ENCODE measurements at places on chromosomes 3 and 15.

DNA sequence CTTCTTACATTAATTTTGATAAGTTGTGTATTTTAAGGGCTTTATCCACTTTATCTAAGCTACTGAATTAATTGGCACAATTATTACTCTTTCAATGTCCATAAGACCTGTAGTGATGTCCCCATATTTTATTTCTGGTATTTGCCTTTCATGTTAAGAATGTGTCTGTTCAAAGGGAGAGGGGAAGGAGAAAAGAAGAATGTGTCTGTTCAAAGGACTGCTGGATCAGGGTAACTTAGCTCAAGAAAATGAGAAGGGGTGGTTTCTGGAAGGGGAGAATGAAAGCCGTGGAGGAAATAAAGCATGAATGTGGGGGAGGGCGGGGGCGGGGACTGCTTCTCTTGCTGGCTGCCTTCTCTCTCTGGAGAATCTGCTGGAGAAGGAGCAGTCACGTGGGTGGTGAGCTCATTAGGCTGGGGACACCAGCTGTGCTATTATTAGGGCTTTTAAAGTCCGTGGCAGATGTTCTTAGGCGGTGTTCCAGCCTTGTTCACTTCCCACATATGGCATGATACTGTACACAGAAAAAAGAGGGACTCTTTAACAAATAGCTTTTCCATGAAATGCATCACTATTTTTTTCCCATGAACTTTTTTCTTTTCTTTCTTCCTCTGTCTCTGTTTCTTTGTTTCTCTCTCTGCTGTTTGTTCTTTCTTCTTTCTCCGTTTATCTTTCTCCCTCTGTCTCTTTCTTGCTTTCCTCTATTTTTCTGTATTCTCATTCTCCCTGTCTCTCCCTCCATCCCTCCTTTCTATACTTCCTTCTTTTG is 63.7 kb upstream of the ULK4 start:
- no peak for DNase-seq

DNA sequence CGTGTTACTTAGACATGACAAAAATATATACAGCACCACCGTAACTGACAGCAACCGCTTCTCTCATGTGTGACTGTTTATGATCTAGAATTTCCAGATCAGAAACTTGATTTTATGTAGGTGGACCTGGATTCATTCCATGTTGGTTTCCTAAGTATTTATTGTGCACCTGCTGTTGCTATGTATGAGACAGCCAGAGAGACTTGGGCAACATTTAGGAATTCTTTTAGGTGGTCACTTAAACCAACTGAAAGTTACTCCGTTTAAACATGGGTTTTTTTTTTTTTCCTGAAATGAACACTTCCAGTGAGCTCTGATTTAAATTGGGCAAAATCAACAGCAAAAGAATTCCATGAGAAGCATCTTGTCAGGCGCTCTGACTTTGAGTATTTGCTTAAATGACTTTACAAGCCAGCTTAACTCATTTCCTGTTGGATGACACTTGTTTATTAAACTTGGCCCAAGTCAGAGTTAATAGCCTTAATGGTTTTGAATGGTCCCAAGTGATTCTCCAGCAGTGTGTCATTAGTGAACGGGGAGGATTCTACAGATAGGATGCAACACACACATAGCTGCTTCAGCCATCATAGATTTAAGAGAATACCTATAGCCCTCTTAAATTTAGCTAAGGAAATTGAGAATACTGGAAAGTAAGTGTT is 31.8 kb downstream of the MITF start:
- DNase-seq: no peak

DNA sequence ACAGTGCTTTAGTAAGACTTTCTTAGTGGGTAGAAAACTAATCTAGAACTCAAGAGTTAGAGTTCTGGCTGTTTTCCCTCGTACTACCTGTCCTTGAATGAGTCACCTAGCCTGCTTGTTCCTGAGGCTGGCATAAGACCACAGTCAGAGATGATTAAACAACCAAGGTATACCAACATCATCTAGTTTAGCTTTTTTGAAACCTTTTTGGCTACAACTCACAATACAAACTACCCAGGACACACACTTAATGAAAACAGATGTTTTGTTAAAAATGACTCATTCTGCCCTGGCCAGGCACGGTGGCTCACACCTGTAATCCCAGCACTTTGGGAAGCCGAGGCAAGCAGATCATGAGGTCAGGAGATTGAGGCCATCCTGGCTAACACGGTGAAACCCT is 4.6 kb downstream of the MCCC1 start:
- DNase-seq: no peak

DNA sequence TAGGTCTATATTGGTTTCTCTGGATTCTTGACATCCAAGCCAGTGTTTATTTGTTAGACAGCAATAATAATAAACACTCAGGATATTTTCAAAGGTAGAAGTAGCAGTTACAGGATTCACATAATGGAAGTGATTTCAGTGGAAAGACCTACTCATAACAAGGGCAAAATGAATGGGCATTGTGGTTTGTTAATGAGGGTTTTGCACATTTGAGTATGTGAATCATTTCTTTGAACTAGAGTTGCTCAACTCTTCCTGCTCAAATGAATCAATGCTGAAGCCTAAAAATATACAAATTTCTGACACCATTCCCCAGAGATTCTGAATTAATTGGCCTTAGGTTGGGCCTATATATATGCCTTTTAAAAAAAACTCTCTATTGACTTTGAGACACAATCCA is 4.1 kb upstream of the COL6A5 start:
- DNase-seq: no peak

- no peak for DNase-seq
Measured at GRCh38 chr15:84985158-84985557, 3.5 kb downstream of the PDE8A start.

- no peak for DNase-seq
Measured at GRCh38 chr3:180430896-180431295, 171.1 kb upstream of the TTC14 start.

GRCh38 chr15:42123546-42123945 is 29.2 kb upstream of the PLA2G4D start:
- DNase-seq: no peak

GRCh38 chr3:157488144-157488543 is 15.1 kb downstream of the VEPH1 start:
- DNase-seq: no peak

DNA sequence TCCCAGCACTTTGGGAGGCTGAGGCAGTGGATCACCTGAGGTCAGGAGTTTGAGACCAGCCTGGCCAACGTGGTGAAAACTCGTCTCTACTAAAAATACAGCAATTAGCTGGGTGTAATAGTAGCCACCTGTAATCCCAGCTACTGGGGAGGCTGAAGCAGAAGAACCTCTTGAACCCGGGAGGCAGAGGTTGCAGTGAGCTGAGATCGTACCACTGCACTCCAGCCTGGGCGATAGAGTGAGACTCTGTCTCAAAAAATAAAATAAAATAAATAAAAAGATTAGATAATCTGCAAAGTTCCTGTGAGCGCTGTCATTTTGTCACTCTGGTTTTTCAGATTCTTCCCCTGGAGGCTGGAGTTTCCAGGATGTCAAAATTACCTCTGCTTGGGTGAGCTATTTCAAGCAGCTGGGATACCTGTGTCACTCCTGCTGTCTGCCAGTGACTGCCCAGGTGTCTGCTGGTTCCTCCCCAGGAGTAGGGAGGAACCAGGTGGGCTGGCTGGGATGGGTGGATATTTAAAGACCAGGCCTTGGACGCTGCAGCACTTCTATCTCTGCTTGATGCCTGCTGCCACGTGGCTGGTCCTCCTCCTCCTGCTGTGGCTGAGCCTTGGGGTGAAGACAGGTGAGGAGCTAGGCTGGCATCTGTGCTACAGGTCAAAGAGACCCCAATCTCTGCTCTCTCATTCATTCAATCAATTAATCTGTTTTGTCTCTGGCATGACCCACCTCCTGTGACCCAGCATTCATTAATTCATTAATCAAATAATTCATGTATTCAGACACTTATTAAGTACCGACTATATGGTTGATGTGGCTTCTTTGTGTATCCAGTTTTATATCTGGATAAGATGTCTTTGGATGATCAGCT is 19.5 kb upstream of the MUC20 start:
- DNase-seq: no peak

DNA sequence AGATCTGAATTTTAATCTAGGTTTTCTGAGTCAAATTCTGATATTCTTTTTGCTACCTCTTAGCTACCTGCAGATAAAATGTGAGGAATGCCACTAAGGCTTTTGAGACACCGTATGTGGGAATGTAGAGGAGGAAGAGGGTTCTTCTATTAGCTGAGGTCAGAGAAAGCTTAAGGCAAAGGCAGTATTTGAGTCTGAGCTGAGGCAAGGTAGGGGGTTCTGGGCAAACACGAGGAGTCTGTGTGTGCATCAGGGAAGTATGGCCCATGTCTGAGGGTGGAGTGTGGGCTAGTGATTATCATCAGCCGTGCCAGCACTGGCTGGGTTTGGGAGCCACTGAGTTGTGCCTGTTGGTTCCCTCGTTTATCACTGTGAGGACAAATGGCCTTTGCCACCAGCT is 181.1 kb downstream of the SOX2 start:
- no peak for DNase-seq

- no peak for DNase-seq
Measured at GRCh38 chr3:37096975-37097374, 77.4 kb downstream of the LRRFIP2 start.

- DNase-seq: no peak
Measured at GRCh38 chr15:100050877-100051786, 290.6 kb downstream of the ADAMTS17 start.

- no peak for DNase-seq
Measured at GRCh38 chr15:77386626-77387025, 33.3 kb downstream of the PEAK1 start.

GRCh38 chr15:52050416-52050815 is 31.4 kb downstream of the MAPK6 start:
- DNase-seq: no peak

GRCh38 chr15:51368751-51369450 is 27.4 kb downstream of the GLDN start:
- no peak for DNase-seq

- no peak for DNase-seq
Measured at GRCh38 chr15:74121039-74121438, 9.3 kb upstream of the ISLR2 start.

DNA sequence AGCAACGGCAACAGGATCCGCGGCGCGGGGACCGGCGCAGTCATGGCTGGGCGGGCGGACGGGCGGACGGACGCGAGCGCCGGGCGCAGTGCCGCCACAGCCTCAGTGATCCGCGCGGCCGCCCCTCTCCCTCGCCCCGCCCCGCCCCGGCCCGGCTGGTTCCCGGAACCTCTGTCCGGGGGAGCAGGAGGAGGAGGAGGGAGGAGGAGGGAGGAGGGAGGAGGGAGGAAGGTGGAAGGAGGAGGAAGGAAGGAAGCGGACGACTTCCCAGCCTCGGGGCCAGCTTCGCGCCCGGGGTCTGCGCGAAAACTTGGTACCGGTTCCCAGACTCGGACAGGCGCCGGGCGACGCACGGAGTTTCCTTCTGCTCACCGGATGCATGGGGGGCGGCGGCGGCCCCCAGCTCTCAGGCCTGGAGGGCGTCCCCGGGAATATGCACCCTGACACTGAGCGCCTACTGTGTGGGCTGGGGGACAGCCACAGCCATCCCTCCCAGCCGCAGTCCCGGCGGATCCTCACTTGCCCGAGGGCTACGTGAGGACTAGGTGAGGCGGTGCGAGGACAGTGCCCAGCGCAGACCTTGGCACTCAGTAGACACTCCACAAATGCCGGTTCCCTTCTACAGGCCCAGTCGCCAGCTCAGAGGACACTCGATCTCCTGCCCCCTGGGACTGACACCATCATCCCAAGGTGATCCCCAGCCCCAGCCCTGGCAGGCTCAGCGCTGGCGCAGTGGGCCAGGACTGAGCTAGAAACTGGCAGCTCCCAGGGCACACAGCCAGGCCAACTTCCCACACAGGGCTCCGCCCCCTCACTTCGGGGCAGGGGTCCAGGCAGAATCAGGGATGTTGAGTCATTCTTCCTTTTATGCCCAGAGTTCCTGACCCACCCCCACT is at the start of gene SHISA5:
Gene SHISA5 (minus strand): TSS at position 124 of the 896 bp plus-strand sequence. CDS start 80 bp downstream, at position 44.
- no peak for DNase-seq

DNA sequence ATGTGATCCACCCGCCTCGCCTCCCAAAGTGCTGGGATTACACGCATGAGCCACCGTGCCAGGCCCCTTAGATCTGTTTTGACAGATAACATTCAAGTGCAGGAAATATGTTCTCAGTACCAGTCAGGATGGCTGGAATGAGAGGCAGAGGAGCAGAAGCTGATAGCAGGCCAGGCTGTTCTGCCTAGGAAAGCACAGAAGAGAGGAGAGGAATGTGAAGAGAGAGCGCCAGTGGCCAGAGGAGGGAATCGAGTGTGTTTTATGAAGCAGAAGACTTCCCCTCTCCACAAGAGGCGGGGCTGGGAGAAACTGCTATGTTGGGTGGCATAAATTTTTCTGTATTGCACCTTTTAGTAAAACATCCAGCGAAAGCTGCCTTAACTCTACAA is 32.0 kb upstream of the RYK start:
- DNase-seq: no peak

DNA sequence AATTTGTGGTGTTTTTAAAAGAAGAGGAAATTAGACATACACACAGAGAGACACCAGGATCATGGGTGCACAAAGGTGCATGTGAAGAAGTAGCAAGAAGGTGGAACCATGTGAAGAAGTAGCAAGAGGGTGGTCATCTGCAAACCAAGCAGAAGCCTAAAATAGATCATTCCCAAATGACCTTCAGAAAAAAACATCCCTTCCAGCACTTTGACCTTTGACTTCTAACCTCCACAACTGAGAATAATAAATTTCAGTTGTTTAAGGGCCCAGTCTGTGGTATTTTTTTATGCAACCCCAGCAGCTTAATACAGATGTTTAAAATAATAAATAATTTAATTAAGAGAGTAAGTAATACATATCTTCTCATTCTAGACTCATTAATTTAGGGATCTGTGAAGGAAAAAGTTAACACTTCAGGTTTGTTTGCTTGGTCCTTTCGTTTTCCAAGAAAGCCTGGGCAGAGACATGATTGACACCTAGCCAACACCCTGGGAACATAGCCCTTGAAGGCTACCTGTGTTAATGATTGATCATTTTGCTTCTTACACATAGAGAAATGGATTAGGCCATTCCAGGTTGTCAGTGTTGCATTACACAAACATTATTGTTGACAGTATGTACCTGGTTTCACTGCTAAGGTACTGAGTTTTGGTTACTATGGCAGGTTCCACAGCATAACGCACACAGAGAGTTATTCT is 1331.2 kb upstream of the GBE1 start:
- no peak for DNase-seq

DNA sequence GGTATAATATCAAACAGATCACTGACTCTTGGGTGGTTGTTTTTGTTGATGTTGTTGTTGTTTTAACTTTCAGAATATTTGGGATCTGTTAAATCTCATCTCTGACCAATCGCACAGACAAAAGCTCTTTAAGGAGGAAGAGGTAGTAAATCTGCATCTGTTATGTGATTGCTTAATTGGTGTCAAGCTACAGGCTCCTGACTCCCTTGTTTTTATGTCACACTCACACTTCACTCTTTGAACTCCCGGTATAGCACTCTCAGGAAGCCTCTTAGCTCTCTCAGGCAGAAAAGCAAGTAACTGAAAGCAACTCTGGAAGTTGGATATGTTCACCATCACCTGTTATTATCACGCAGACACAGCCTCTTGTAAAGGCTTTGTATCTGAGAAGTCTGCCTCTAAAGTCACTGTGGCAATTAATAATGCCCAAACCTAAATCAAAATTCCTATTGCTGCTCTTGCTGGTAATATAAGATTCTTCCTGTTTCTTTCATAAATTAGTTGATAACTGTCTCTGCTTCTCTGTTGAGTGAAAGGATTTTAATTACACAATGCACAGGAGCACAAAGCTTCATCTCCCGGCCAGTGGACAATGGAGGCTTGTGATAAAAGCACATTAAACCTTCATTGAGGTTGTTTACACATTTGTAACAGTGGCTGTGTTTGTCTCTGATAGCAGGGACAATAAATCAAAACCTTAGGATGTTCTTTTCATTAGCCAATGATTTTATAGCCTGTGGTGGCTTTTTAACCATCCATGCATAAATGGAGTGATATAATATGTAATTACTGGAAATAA is 576.7 kb downstream of the MFSD1 start:
- no peak for DNase-seq

Data from NCI-H187 treated with DMSO at 0.1 percent for 48 hours (cell line).